ENCODE measurements at places on chromosomes 7 and 10.

GRCh38 chr7:29315892-29316270 lies 121.3 kb downstream of the CHN2 start:
- no peak for DNase-seq

DNA sequence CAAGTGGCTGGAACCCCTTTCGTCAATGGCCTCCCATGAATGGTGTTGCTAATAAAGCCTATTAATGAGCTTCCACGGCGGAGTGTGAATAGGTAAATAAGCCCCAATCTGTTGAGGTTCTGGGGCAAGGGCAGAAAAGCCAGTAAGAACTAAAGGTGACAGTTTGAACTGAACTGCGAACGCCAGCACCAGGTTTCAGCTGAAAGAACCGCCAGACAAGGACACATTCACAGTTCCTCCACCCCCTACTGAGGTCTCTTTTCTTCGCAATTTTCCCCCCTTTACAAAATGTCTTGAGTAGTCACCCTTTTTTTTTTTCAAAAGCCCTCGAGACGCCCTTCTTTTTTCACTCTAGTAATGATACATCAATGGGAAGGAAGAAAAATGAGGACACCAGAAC lies 2.4 kb upstream of the FGFR2 start:
- no peak for DNase-seq

DNA sequence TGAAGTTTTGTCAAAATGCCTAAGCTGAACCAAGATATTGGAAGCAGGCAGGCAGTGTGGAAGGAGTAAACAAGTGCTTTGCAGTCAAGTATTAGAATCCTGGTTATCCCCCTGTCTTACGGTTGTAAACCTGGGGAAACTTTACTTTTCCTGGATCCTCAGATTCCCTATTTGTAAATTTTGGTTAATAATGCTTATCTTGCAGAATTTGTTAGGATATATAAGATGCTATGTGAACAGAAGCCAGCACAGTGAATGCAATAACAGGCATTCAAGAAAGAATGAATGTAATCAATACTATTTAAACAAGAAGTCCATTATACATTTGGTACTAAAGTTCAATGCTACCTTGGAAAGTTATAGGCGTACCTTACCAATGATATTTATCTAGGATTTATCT lies 91.8 kb upstream of the STK17A start:
- DNase-seq, result no peak

DNA sequence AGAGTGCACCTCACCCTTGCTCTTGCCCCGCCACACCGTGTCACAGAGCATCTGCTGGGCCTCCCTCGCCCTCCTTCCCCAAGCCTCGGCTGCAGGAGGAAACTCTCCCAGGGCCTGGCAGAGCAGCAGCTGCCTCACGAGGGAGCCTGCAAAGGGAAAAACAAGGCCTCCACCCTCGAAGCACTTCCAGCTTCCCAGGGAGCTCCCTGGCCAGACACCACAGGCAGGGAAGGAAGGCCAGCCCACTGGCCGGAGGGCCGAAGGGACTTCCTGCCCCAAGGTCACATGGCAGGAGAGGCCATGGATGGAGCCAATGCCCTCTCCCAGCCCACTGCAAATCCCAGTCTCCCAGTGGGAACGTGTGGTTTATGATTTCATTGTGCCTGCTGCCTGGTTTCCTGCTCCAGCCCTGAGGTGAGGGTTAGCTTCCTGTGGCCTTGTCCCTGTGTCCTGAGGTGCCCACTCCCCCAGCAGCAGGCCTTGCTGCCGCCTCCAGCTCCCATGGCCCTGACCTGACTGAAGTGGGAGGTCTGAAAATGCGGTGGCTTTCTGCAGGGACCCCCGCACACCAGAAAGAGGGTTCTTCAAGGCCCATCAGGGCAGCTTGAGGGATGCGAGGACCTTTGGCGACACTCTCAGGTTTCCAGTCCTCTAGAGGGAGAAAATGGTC lies 100.5 kb upstream of the PPIF start:
- DNase-seq, result no peak

GRCh38 chr7:75772081-75773077 lies at the start of gene CCL26:
Gene CCL26, minus strand, starts transcription at chr7:75772211. Its CDS starts 35 bp downstream, at chr7:75772176.
- DNase-seq, result no peak

DNA sequence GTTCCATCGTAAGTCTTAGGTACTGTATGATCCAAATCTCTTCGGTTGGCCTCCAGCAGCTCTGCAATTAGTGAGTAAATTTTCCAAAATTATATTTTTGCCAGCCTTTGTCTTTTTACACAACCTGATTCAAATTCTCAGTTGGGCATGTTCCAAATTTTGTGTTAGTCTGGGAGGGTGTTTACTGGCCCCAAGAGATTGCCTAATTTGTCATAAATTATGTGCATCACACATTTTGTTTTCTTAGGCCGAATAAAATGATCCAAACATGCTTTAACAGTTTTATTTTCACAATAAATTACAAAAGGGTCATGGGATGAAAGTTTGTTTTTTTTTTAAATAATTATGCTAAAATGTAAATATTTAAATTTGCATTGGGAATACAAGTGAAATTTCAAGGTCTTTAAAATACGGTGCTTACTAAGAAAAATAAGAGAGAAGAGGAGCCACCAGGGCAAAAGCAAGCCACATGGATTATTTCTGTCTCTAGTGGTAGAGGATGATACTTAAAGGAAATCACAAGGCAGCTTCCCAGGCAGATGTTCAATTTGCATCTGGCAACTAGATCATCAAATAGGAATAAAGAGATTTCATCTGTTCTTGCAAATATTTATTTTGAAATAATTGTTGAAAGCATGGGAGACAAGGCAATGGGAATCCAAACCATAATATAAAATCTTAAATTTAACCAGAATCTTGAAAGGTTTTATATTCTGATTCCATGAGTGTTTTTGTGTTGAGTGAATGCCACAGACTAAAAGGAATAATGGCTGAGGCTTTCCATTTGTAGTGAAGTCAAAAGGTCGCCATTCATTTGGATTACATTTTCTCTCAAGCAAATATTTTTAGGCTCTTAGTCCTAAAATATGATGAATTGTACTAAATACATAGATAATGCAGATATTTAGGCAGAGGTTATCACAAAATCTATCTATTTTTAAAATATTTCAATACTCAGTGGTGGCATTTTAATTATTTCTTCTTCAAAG lies 111.1 kb downstream of the MDFIC start:
- DNase-seq, result no peak

GRCh38 chr10:121137533-121137932 lies 286.4 kb downstream of the WDR11 start:
- no peak for DNase-seq

DNA sequence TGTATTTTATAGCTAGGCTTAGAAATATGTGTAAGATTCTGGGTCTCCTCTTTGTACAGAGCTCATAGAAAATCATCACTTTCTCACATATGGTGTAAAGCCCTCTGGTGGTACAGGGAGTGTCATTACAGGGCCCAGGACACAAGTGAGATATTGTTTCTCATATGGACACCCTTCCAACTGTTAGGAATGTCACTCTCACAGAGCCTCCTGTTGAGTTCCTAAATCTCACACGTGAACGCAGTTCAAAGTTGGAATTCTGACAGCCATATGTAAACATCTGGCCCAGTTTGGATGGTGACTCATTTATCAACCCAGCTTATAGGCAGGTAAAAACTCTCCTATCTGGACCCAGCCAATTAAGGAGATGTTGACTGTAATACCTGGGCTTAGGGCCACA lies 35.4 kb upstream of the ZNF107 start:
- DNase-seq, result no peak

DNA sequence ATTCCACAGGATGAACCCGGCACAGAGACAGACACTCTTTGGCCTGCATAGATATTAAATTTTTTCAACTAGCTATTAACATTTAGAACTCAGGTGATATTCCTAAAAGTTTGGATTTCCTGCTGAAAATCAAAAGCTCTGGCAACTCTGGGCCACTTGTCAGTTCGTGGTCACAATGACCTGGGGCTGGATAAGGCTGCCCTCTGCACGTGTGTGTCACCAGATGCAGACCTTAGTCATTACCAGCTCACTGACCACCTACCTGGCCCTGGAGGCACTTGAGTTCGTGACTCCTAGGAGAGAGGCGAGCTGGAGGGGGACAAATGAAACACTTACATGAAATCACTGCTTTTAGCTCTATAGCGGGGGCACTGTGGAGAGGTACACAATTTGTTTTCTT lies 126.5 kb downstream of the HIPK2 start:
- DNase-seq, result no peak

DNA sequence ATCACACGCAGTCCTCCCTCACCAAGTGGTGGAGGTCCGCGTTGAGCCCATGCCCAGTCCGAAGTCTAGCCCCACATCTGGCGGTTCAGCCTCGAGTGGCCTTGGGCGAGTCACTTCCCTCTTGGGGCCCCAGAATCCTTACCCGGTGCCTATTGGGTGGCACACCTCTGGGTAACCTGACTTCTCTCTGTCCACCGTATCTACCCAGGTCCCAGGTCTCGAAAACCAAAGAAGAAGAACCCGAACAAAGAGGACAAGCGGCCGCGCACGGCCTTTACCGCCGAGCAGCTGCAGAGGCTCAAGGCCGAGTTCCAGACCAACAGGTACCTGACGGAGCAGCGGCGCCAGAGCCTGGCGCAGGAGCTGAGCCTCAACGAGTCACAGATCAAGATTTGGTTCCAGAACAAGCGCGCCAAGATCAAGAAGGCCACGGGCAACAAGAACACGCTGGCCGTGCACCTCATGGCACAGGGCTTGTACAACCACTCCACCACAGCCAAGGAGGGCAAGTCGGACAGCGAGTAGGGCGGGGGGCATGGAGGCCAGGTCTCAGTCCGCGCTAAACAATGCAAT lies 4.3 kb downstream of the EN2 start:
- DNase-seq, result no peak

GRCh38 chr10:102309916-102310315 lies 64.6 kb downstream of the GBF1 start:
- no peak for DNase-seq

GRCh38 chr10:110395350-110396283 lies 90.9 kb upstream of the SMNDC1 start:
- peak; percentile 51 for DNase-seq

DNA sequence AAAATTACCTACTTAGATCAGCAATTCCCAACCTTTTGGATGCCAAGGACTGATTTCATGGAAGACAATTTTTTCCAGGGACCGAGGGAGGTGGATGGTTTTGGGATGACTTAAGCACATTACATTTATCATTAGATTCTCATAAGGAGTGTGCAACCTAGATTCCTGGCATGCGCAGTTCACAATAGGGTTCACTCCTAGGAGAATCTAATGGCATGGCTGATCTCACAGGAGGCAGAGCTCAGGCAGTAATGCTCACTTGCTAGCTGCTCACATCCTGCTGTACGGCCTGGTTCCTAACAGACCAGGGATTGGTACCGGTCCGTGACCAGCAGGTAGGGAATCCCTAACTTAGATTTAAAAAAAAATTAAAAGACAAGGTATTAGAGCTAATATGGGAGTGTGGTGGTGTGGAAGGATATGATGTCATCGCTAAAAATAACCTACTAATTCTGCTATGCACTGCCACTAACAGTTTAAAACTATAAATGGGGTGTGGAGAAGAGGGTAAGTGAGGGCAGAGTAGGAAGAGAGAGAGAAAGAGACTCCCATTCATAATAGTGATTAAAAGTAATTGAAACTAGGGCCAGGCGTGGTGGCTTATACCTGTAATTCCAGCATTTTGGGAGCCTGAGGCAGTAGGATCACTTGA lies 282.7 kb downstream of the BAMBI start:
- no peak for DNase-seq

DNA sequence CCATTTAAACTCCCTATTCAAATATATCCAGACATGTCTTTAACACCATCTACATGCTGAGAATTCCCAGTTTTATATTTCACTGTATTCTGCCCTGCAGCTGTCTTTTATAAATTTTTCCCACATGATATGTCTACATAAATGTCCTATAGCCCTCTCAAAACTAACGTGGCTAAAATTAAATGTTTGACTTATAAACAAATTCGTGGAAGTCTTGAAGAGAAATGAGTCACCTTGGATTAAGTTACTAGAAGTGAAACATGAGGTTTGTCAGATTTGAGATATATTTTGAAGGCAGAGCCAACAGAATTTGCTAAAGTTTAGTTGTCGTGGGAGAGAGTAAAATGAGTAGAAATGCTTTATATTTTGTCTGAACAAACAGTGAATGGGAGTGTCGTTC lies 386.9 kb upstream of the CNTNAP2 start:
- DNase-seq, result no peak

DNA sequence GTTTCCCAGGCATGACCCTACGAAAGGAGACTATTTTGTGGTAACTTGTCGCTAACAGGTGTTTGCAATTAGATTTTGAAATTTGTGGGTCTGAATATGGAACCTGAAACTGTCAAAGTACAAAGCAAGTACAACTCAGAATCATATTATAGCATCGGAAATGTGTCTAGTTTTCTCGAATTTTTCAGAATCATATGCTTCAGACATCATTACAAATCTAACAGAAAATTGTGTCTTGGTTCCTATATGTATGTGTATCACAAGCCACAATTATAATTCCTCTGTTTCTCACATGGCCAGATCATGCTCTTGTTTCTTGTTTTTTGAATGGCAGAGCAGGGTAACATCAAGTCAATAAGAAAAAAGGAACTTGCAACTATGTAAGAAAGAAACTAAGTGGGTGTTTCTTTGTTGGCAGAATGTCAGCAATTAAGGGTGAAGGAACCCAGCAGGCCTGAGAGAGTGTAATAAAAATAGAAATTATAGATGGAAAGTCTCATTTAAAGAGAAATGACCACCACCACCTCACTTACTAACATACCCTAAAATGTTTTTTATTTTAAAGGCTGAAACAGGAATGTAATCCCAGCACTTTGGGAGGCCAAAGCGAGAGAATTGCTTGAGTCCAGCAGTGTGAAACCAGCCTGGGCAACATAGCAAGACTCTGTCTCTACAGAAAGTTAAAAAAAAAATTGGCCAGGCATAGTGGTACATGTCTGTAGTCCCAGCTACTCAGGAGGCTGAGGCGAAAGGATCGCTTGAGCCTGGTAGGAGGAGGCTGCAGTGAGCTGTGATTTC lies 51.3 kb downstream of the PRTFDC1 start:
- DNase-seq, result peak; percentile 25

DNA sequence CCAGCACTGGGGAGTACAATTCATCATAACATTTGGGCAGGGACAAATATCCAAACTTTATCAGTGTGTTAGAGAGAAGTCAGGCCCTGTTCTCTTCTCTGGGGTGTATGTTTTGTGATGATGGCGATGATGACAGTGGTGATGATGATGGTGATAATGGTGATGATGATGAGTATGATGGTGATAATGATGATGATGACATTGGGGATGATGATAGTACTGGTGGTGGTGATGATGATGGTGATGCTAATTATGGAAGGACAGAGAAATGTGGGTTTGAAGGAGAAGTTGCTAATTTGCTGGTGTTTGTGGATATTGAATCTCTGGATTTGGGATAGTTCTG lies 64.0 kb downstream of the CAMK1D start:
- no peak for DNase-seq

GRCh38 chr10:30553018-30553625 lies 76.4 kb downstream of the LYZL2 start:
- no peak for DNase-seq

GRCh38 chr10:18615618-18616017 lies 35.8 kb downstream of the NSUN6 start:
- no peak for DNase-seq

GRCh38 chr7:157007470-157008066 lies 2.9 kb downstream of the MNX1 start:
- DNase-seq, result no peak

GRCh38 chr10:99730026-99730425 lies 1.9 kb downstream of the COX15 start:
- DNase-seq, result no peak
